ENCODE measurements at places on chromosomes 6 and 20. TPM values are rescaled to one million over a fixed set of nuclear protein-coding genes. Genes with fewer than 3 reads are reported as not detected.

GJA10 gene
- total RNA-seq: not detected

PCK1 gene
- total RNA-seq: 0.06 TPM

MCCD1 gene
- not detected for total RNA-seq

CNR1 gene
- total RNA-seq: 1.9 TPM

PPIL4 gene
- total RNA-seq: 13.0 TPM

PLN gene
- not detected for total RNA-seq

C20orf204 gene
- 0.32 TPM for total RNA-seq

SYS1 gene
- total RNA-seq: 30.7 TPM

FOXC1 gene
- total RNA-seq: 6.8 TPM

ZFAND3 gene
- 42.4 TPM for total RNA-seq

OPN5 gene
- total RNA-seq: not detected

PMEPA1 gene
- 270 TPM for total RNA-seq

MATN4 gene
- 0.16 TPM for total RNA-seq

KIAA1755 gene
- total RNA-seq: 0.21 TPM

GSTA2 gene
- total RNA-seq: not detected

XKR7 gene
- total RNA-seq: 0.01 TPM

ANGPT4 gene
- 0.02 TPM for total RNA-seq

CTCFL gene
- not detected for total RNA-seq

CGA gene
- total RNA-seq: 0.24 TPM

BANF2 gene
- not detected for total RNA-seq

BRD2 gene
- 139 TPM for total RNA-seq

C6orf52 gene
- 2.1 TPM for total RNA-seq

DNMT3B gene
- total RNA-seq: 4.2 TPM

RUNX2 gene
- 1.3 TPM for total RNA-seq

PPIL6 gene
- total RNA-seq: 2.9 TPM

ZBTB46 gene
- total RNA-seq: 0.75 TPM

ENPP3 gene
- total RNA-seq: not detected

ZNF343 gene
- total RNA-seq: 12.8 TPM

MYLK2 gene
- total RNA-seq: 0.65 TPM

PACSIN1 gene
- 0.05 TPM for total RNA-seq

ACTR5 gene
- 9.1 TPM for total RNA-seq

KCNK15 gene
- 0.59 TPM for total RNA-seq
